M059J (cell line): ENCODE measurements at places on chromosomes 6 and 20. TPM values are rescaled to one million over a fixed set of nuclear protein-coding genes. Genes with fewer than 3 reads are reported as not detected.

The DAAM2 gene
- total RNA-seq, result 0.39 and 1.3 TPM in 2 replicates

The TRERF1 gene
- 6.2 and 8.5 TPM in 2 replicates for total RNA-seq

The NKX2-2 gene
- 1.7 and 2.6 TPM in 2 replicates for total RNA-seq

The KIAA1755 gene
- 1.8 and 3.8 TPM in 2 replicates for total RNA-seq

The PGC gene
- total RNA-seq, result not detected in 2 replicates

The RSPO3 gene
- total RNA-seq, result 0.42 TPM in 1 of 2 replicates, not detected in the other

The RRAGD gene
- total RNA-seq, result 1.6 and 2.1 TPM in 2 replicates

The RPRD1B gene
- total RNA-seq, result 22.8 and 35.5 TPM in 2 replicates

The CCM2L gene
- total RNA-seq, result not detected in 2 replicates

The HLA-DRB1 gene
- total RNA-seq, result 0.17 TPM in 1 of 2 replicates, not detected in the other

The BTNL2 gene
- not detected in 2 replicates for total RNA-seq

- DNase-seq, result peak; percentile 79
Observed at GRCh38 chr6:21738180-21739094, 144.9 kb downstream of the SOX4 start.

- DNase-seq, result no peak
Observed at GRCh38 chr6:170156448-170157375, 134.2 kb downstream of the DLL1 start.

- DNase-seq, result no peak
Observed at GRCh38 chr20:43189554-43190331, at the start of gene PTPRT. TSS of gene PTPRT (minus strand) at chr20:43189906. CDS start at chr20:43189733, 173 bp downstream.

GRCh38 chr20:57346477-57346876 is 4.6 kb upstream of the RAE1 start:
- peak; percentile 78 for DNase-seq

DNA sequence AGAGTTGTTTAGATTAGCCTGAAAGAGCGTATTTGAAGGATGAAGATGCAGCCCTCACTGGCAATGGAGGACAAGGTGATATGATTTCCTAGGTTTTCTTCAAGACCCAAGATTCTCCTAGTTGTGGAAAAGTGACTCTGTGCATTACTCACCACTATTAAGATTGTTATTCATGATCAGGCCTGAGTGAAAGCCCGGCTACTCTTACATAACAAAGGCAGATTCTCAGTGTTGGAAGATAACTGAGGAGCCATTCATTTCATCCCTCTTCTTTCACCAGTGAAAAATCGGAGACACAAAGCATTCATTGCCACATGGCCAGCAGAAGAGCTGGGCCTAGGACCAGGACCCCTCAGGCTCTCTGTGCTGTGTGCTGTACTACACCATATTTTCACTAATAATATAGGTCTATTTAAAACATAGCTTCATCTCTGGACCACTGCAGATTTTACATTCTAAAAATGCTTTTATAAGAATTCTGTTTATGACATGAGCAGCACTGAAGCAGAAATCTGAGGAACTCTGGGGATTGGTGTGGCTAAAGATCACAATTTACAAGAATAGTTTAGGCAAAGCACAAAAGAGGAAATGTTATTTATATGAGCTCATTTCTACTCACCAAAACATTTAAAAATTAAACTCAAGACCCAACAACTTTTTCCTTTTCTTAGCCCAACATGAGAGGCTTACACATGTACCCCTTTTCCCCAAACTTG is 181.9 kb upstream of the CCN2 start:
- DNase-seq, result peak; percentile 86

DNA sequence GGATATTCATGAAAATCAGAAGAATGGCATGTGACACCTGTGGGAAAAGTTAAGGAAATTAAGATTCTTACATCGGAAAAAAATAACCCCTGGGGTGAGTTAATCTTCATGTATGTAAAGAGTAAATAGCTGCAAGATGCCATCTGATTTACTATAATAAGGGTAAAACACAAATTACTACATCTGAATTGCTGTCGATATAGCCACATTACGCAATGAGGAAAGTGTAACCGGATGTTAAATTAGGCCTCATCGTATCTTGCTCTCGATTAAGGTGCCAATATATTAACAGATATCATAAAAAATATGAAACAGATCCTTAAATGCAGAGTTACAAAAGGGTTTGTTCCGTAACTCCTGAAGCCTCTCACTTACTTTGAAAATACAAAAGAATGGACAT is 87.4 kb upstream of the ID4 start:
- no peak for DNase-seq

DNA sequence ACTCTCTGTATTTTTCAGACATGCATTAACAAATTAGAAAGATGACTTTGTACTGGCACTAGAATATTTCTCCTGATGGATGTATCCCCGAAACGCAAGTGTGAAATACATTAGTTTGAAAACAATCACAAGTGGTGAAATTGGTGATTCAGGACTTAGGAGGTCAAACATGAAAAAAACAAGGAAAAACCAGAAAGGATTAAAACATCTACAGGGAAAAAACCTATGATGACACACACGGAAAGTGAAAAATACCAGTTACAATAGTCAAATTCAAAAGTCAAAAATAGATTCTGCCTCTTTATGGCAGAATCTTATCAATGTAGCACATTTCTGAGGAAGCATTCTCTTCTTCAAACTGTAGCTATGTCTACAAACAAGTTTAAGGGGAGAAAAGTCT is 129.0 kb upstream of the SGK1 start:
- no peak for DNase-seq

- DNase-seq, result no peak
Observed at GRCh38 chr6:32152769-32153563, 975 bp upstream of the PPT2 start.

- no peak for DNase-seq
Observed at GRCh38 chr6:159513074-159513720, 179.8 kb downstream of the SOD2 start.

DNA sequence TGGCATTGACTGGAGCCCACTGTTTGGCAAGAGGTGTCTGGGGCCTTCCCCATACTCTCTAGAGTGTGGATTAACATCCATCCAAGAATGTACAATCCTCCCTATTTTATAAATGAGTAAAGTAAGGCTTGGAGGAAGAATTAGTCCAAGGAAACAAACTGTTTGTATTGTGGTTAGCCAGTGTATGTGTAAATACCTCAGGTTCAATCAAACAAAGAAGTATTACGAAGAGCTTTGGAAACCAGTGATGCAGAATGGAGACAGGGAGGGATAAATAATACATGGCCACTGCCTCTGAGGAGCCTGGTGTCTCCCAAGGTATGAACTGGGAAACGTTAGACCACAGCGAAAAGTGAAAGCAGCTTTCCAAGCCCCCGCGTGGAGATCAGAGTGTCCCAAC is 226.6 kb upstream of the RIN2 start:
- peak; percentile 75 for DNase-seq

- no peak for DNase-seq
Observed at GRCh38 chr6:126770176-126770575, 348.3 kb upstream of the RSPO3 start.

DNA sequence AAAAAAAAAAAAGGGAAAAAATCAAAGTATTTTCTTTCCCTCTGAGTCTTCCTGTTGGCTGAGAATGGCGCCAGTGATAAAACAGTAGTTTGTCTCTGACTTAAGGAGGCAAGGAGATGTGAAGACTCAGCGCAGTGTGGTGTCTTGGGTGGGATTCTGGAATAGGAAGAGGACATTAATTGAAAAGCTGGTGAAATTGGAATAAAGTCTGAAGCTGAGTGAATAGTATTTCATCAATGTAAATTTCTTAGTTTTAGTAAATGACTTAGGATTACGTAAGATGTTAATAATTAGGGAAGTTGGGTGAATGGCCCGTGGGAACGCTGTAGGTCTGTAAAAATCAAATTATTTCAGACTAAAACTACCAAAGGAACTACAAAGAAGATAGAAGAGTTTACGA is 122.8 kb upstream of the ZNF217 start:
- DNase-seq, result no peak

- DNase-seq, result no peak
Observed at GRCh38 chr6:81727876-81728517, 24.5 kb downstream of the TENT5A start.

DNA sequence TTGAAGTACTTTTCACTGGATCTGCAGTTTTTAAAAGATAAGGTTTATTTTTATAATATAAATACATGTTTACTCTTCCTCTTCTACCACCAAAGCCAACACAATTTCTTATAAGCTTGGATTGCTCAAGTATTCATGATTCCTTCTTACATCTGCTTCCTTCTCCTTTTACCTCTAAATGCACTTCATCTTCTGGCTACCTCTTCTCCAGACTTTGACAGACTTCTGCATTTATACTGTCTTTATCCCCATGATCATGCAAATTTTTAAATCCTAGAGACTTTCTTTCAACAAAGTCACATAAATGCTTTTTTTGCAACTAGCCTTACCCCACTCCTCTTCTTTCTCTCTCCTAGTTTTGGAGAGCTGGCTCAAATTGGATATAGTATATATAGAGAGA is 142.9 kb downstream of the TFAP2B start:
- DNase-seq, result no peak

DNA sequence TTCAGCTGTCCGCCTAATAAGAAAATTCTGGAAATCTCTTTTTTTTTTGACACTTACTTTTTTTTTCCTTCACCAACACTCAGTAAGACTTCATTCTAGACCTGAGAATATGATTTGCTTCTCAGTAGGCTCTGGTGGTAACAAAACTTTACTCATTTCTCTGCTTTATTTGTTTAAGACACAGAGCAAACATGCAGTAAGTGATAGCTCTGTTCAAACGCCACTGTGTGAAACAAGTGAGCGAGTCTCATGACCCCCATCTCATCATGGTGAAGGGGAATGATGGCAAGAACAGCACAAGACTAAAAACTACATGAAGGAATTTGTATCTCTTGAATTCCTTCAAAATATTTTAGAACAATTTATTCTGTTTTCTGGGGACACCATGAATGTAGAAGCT is 541.6 kb upstream of the POU3F2 start:
- DNase-seq, result no peak
